NCI-H187 treated with DMSO at 0.1 percent for 48 hours (cell line): ENCODE measurements at places on chromosomes 2 and 18.

DNA sequence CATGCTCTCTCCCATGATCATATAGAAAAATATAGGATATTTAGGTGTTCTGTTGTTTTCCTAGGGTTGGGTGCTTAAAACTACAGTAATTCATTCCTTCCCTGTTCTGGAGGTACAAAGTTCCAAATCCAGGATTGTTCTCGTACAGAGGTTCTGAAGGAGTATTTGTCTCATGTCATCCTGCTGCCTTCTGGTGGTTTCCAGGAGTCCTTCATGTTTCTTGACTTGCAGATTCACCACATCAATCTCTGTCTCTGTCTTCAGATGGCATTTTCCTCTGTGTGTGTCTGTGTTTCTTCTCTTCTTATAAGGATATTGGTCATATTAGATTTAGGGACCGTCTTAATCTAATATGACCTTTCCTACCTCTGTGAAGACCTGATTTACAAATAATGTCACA, 397.9 kb downstream of the NYAP2 start:
- no peak for DNase-seq

GRCh38 chr18:12770469-12771219, 67.8 kb downstream of the PSMG2 start:
- DNase-seq = no peak

- DNase-seq = no peak
These were observed 6.3 kb downstream of the SGPP2 start for GRCh38 chr2:222430681-222431080.

GRCh38 chr2:33275689-33276444, 200.6 kb upstream of the RASGRP3 start:
- DNase-seq = no peak

- DNase-seq = no peak
These were observed 65.7 kb downstream of the SPRED2 start for GRCh38 chr2:65366595-65367125.

- DNase-seq = no peak
These were observed 72.4 kb downstream of the PXDN start for GRCh38 chr2:1671916-1672315.

DNA sequence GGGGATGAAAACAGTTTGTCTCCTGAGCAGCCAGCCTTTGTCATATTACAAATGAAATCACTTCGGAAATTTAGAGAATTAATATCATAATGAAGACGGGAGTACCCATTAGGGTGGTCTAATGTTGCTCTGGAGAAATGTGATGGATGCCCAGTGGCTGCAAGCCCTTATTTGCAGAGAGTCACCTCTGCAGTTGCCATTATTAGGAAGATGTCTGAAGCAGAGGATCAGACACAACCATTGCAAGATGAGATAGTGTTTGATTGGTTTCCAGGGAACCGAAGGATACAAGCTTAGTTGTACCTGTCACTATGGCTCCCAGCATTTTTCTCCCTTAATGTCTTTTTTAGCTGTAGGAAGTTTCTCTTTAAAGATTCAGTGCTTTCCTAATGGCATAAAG, 272.4 kb downstream of the FIGN start:
- no peak for DNase-seq

DNA sequence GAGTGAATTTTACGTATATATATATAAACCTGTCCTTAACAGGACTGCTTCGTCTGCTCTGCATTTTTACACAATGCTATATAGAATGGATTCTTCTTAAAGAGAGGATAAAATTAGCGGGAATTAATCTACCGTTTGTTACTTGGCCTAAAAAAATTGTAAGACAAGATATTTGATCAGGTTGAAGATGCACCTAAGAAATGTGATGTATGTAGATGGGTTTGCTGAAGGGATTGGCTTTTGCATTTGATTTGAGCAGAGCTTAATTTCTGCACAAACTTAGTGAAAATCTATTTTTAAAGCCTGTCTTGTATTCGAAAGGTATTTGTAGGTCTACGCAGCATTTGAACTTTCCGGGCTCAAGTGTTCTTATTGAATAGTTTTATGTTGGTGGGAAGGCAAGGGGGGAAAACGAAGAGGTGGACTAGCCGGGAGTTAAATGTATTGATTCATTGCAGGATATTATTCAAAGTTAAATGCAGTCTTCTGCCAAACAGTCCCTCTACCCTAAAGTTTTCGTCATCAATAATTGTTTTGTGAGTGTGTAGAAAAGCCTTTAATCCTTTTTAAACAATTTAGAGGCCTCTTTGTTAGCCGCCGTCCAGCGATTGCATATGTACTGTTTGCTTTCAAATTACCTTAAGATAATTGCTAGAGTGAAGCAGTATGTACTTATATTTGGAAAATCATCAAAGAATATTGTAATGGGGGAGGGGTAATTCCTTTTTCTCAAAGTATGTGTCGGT, 1.2 kb downstream of the PPP1CB start:
- DNase-seq = no peak

DNA sequence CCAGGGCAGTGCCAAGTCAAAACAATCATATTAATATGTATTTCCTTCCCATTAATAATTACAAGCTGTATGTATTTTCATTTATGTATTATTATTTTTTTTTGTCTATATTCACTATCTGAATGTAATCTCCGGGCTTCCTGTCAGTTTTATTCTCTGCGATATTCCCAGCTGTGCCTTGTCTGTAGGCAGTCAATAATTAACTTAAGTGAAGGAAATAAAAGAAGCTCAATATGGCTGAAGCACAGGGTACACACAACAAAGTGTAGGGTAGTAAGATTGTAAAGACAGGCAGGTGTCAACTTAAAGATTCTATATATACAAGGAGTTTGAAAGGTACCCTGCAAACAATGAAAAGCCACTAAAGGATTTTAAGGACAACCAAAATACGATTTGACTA, 122.9 kb downstream of the ROCK1 start:
- no peak for DNase-seq

GRCh38 chr2:240598311-240598911, 11.9 kb downstream of the CAPN10 start:
- no peak for DNase-seq

- DNase-seq = no peak
These were observed 38.6 kb downstream of the SNED1 start for GRCh38 chr2:241036964-241037421.

- no peak for DNase-seq
These were observed 185.7 kb downstream of the SMAD7 start for GRCh38 chr18:48765053-48765452.

DNA sequence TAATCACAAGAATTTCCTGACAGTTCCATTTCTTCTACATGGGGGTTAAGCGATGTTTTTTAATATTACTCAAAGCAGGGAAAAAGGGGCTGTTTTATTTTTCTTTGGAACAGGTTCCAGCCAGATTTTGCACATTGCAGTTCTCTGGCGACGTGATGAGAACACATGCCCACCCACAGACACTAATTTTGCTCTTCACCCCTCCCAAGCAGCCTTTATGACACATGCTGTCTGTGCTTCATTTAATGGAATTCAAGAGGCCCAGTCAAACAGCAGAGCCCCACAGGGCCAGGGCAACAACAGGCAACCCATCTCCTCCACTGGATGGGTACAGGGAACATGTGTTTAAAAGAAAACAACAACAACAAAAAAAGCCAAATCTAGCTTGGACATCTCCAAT, 70.8 kb downstream of the SPRED2 start:
- no peak for DNase-seq

GRCh38 chr2:196925051-196925767, 1.3 kb downstream of the PGAP1 start:
- DNase-seq = no peak

DNA sequence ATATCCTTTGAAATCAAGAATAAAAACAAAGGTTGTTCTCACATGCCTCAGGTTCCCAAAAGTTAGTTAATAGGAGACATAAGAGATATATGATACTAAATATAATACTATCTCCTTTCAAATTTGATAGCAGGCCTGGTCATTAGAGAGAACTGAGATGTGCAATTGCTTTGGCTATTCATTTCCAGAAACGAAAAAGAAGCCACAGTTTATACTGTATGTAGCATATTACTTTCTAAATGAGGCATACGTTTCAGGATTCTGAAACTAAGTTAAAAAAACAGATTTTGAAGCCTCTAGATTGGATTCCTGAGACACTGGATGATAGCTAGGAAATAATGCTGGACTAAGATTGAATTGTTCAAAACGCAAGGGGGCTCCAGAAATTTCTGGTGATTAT, 7.1 kb downstream of the PPP1R1C start:
- DNase-seq = no peak

DNA sequence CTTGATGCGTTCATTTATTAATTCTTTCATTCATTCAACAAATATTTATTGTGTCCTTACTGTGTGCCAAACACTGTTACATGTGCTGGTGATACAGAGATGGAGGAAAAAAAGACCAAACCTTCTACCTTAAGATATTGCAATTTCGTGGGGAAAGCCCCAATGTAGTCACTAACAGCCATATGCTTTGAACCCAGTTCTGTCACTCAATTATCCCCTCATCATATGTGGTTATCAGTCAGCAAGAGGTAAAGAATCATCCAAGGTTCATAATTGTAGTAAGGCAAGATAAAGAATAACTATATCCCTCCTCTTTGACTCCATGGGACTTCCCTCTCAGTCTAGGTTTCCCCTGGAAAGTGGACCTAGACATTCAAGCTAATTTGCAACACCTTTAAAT, 1185.6 kb upstream of the CELF4 start:
- no peak for DNase-seq

DNA sequence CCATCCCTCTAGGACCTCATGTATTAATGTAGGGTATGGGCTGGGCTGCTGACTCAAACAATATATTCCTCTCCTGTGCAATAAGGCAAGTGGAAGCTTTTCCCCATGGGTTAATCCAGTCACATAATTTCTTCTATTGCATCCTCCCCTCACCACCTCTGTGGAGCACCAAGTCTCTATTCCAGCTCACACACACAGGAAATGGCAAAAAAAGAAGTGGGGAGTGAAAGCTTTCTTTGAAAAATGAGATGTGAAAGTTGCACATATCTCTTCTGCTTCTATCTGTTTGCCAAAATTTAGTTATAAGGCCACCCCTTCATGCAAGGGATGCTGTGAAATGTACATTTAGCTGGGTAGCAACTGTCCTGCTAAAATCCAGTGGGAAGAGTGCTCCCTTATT, 121.3 kb downstream of the CDC42EP3 start:
- DNase-seq = no peak

DNA sequence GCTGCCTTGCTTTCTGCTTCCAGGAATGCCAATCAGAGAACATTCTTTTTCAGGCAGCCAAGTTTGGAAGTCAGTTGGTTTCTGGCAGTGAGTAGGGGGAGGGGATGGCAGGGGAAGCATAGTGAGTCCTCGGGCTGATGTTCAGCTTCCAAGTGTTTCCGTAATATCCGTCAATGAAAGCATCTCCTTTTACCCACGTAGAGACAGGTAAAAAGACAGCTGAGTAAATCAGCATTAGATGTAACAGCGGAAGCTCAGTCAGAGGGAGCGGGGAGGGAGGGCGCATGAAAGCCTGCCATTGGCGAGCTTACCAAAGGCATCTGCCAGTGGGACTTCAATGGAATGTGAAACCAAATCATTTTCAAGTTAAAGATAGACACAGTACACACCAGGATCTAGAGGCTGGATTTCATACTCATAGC, 117.1 kb upstream of the DTNA start:
- DNase-seq = no peak

DNA sequence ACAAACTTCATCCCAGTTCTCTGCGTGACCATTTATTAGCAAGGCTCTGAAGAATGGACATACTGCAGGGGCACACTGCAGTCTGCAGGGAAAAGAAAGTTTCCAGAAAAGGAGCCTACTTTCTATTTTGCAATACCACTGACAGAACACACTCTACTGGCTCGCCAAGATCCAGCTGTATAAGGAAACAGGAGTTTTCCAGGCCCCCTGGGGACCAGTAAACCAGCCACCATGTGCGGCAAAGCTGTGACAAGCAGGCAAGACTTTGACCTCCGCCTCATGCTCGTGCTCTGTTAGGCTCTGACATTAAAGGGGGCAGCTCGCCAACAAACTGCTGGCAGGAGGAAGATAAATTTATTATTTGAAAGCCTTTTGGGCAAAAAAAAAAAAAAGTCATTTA, 67.3 kb downstream of the CCBE1 start:
- no peak for DNase-seq

GRCh38 chr2:86466306-86466705, 25.1 kb downstream of the KDM3A start:
- DNase-seq = no peak

DNA sequence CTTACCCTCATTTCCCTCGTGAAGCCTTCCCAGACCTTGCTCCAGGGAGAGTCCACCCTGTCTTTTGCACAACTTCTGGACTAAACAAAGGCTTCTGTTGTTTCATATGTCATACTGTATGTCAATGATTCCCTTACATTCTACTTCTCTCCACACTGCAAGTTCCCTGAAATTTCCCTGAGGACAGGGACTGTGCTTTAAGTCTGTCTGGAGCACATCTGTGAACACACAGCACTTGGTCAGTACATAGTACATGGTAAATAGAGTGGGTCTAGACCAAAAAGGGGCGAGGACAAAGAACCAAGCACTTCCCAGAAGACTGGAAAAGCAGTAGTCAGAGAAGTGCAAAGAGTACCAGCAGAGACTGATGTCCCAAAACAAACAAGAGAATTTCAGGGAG, 23.7 kb upstream of the IMPA2 start:
- DNase-seq = no peak

GRCh38 chr2:177721818-177722567, 329.4 kb downstream of the AGPS start:
- no peak for DNase-seq

DNA sequence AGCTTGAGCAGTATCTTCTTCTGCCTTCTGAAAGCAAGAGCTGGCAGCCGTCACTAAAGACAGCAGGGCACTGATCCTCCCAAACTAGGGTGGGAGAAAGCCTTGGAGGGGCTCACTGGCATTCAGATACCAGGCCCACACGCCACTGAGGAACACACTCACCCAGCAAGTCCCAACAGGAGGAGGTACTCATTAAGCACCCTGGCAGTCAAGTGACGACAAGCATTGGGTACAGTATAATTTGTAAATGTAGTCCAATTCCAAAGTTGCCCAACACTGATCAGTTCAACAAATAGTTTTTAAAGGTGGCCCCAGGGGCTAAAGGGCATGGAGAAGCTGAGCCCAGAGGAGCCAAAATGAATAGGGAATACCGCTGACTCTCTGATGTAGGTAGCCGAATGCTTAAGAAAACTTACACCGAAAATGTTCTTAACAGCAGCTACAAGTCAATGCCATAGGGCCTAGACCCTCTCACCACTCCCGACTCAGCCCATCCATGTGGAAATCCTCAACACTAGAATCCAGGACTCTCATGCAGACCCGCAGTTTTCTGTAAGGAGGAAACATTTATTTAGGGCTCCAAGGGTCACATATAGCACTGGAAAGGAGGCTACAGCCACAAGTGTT, 9.9 kb downstream of the LIMS2 start:
- no peak for DNase-seq

- DNase-seq = no peak
These were observed 218.7 kb downstream of the HNMT start for GRCh38 chr2:138182937-138183312.
